AG04450 (cell line): ENCODE measurements at places on chromosomes 3 and 15.

GRCh38 chr3:71303627-71304200 lies 279.8 kb downstream of the FOXP1 start:
- DNase-seq = no peak

DNA sequence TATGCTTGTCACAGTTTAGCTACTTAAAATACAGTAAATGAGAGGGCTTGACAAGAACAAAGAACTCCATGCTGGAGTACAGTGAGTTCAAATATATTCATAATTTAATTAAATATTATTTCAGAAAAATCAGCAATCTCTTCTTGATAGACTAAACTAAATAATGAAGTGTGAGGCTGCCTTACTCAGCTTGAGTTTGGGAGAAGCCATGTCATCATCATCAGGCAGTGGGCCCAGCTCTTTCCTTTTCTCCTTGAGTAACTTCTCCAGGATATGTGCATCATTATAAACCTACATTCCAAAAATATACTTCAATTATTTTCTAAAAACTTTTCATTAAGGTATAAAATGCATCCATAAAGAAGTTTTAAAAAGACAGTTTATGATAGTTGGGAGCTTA lies 70.5 kb downstream of the PBRM1 start:
- no peak for DNase-seq

GRCh38 chr3:49120096-49120437 lies 556 bp downstream of the USP19 start:
- DNase-seq = no peak

DNA sequence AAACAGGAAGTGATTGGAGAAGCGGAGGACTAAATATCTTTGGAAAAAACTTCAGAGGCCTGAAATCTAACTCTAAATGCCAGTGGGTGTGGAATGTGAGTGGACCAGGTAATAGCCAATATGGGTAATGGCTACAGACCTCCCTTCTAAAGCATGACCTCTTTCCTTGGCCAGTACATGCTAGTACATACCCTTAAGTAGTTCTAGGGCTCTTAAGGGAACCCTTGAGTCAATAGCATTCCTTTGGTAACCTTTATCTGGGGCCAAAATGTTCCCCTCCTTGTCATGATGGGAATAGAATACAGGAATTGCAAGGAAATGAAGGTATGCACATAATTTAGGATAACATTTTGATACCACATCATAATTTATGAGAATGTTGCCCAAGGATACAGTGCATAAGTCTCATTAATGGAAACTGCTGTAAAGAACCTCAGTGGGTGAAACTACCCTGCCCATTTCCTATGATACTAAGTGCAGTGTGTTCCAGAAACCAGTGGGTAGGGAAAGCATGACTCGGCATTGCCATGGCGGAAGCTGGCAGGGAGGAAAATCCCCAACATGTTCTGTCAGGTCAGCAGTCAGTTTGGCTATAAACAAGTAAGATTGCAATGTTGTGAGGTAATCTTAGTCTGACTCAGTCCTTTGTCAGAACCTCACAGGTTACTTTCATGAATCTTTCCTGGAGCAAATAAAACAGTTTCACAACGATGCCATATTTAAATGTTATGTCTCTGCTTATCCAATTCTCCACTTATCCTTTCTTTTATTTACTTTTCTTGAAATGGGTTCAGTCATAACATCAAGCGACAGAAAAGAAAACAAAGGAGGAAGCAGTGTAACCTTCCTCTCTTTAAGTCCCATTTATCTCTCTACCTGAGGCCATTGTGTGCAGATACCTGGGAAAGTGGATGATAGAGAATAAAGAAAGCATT lies 23.5 kb upstream of the RAP2B start:
- peak; percentile 80 for DNase-seq

DNA sequence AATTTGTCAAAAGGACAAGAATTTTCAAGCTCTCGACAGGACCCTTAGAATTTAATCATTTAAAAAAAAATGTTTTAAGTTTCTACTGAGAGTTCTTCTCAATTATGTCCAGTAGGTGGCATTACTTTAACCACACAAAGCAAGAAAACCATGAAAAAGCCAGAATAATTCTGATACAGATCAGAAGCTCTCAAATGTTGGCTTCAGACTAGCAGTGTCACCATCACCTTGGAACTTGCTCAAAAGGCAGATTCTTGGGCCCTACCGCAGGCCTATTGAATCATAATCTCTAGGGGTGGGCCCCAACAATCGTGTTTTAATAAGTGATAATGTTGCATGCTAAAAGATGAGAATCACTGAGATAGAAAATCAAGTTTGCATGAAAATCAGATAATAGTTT lies 99.5 kb upstream of the KCNMB2 start:
- no peak for DNase-seq

GRCh38 chr3:165195241-165195639 lies 944 bp downstream of the SLITRK3 start:
- no peak for DNase-seq

GRCh38 chr15:56353119-56353518 lies 12.1 kb upstream of the TEX9 start:
- DNase-seq = no peak

GRCh38 chr3:155347901-155348300 lies 54.4 kb upstream of the STRIT1 start:
- DNase-seq = no peak

DNA sequence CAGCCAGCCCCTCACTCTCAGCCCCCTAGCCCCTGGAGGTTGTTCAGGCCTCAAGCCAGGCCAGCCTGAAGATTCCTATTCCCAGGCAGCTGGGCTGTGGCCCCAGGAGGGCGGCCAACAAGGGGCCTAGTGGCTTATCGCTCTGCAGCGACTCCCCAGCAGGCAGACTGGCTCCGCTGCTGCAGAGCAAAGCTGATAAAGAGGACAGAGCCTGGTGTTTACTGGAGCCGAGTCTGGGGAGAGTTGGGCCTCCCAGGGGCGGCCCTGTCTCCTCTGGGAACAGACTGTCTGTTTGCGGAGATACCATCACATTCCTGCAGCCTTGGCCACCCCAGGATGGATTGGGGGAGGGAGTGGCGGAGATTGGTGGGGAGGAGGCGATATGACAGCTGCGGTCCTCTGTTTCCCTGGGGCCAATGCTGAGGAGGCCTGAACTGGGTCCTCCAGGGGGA lies 22.4 kb upstream of the SMAD6 start:
- DNase-seq = no peak

DNA sequence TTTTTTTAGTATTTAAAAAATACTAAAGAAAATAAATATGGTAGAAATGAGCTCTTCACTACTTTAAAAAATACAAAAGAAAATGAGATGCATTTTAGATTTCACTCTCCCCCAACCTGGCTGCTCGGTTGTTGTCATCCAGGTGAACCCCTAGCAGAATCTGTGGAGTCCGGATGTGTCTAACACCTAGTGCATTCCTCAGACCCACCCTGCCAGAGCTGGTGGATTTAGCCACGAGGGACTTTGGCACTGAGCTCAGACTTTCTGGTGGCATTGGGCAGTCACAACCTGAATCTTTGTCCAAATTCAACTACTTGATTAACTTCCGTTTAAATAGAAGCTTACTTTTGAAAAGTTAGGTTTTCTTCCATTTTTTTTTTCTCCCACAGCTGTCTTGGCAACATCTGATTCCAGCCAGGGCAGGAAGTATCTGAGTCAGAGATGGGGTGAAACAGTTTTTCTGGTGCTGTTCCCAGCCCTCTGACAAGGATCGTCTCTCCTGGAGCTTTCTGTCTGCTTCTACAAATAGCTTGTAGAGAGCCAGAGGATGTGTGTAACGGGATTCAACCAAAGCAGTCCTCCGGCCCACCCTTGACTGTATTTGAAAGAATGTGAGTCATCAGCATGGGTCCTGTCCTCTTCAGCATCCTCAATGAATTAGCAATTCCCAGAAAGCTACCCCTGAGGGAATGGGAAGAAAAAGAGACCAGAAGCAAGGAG lies 301.8 kb upstream of the MCTP2 start:
- peak; percentile 82 for DNase-seq

DNA sequence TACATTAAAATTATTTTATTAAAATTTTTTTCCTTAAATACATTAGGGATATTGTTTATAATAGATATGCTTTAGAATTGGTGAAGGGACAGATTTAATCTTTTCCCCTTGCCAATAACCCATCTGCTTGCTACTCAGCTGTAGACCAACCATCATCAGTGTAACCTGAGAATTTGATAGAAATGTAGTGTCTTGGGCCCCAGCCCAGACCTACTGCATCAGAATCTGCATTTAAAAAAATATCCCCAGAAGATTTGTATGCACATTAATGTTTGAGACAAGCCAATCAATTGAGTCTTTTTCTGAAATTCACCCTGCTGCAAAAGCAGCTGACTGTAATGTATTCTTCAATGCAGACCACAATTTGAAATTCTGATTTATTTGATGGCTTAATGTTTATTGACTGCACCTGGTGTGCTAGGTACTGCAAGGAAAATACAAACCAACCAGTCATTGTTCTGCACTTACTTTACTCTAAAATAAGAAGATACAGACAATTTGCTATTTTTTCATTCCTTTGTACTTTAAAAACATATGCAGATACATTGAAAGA lies 190.7 kb upstream of the SGO1 start:
- DNase-seq = no peak

- DNase-seq = peak; percentile 57
Measured at GRCh38 chr3:174441588-174442301, 417.4 kb upstream of the NAALADL2 start.

DNA sequence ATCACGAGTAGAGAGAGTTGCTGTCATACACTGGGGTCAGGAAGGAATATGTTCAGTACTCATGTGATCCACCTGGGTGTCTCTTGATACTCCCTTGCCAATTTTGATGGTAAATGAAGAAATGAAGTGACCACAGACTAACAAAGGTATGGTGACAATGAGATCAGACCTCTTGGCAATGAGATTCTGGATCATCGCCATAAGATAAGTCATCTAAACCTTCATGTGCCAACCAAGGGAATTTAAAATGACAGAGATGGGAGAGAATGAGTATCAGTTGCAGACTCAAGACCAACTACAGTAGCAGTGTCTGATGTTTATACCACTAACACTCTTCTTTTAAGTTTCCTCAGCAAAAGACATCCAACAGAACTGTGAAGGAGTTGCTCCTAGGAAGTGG lies 601.0 kb downstream of the MECOM start:
- DNase-seq = no peak
